Foreskin fibroblast (primary cell): ENCODE measurements at places on chromosomes 5 and 9.

DNA sequence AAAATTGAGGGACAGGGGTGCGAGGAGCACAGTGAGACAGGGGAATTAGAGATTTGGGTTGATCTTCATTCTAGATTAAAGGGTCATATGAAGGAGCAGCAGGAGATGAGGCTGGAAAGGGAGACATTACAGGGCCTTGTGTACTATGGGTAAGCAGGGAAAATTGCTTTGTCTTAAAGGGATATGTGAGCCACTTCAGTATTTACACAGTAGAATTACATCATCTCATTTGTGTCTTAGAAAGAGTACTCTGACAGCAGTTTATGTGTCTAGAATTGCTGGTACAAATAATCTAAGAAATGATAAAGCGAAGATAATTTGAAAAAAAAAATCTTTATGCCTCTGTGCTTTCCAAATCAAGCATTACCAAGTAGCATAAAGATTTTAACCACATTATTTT is 287.0 kb upstream of the ARRDC3 start:
- no peak for DNase-seq

GRCh38 chr9:116686693-116687073 is 422 bp upstream of the TRIM32 start:
- DNase-seq, result peak; percentile 43

GRCh38 chr5:156918311-156918845 is 44.6 kb downstream of the TIMD4 start:
- DNase-seq, result no peak

- no peak for DNase-seq
Observed at GRCh38 chr9:7316967-7317366, 482.6 kb downstream of the DMAC1 start.

GRCh38 chr5:98735806-98736507 is 37.5 kb upstream of the RGMB start:
- DNase-seq, result peak; percentile 64

DNA sequence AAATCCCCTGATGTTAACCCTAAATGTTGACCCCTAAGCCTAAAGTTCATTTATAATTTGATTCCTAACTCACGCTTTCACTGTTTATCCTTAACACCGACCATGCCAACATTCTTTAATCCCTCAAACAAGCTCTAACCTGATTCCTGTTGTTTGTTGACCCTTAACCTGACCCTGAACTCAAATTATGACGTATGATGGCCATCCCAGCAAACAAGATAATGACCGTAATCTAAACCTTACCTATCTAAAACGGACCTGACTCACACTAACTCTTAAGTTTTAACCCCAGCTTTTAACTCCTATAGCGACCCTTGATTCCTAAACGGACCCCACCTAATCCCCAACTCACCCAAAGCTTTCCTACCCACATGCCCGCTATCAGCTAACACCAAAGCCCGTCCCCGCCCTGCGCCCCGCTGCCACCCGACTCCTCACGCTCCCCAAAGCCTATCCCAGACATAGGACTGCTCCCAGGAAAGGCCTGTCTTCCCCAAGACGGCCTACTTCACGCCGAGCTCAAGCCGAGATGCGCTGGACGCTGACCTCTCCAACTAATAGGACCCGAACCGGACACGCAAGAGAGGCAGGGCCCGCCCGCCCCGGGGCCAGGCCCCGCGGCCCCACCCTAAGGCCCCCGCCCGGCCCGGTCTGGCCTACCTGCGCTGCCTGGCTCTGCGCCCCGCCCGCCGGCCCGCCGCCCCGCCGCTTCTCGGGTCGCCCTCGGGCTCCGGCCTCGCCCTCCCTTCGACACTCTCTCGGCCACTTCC is 395 bp downstream of the TLN1 start:
- DNase-seq, result no peak

DNA sequence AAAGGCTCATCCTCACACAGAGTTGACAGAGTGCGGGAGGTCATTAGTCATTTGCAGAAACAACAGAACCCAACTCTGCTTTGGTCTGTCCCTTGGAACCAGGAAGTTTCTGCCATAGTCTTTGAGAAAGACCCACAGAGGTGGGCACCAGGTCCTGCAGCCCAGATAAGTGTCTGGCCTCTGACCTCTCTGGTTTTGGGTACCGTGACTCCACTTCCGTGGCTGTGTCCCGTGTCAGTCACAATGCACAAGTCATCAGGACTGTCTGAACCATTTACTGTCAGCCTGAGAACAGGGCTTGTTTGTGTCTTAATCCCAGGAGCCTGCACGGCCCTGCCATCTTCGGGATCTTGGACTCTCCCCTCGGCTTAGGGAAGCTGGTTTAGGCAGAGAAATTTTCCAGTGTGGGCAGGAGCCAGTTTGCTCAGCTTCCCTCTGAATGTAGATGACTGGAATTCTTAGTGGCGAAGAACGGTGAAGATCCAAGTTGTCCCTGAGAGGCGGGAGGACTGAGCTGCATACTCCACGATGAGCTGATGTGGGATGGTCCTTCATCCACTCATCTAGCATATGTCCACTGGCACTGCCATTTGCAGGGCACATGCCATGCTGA is 11.9 kb downstream of the GSN start:
- no peak for DNase-seq

- no peak for DNase-seq
Observed at GRCh38 chr9:68913054-68913453, 100.9 kb downstream of the PRKACG start.

GRCh38 chr9:28999057-28999456 is 1425.8 kb upstream of the C9orf72 start:
- DNase-seq, result no peak

GRCh38 chr5:128498844-128499455 is 39.1 kb downstream of the FBN2 start:
- DNase-seq, result peak; percentile 74

- no peak for DNase-seq
Observed at GRCh38 chr9:71010258-71010657, 111.2 kb downstream of the TRPM3 start.
